ENCODE measurements at places on chromosomes 4 and X. TPM values are rescaled to one million over a fixed set of nuclear protein-coding genes. Genes with fewer than 3 reads are reported as not detected.

GRCh38 chrX:25019707-25020390 is 4.1 kb upstream of the ARX start:
- no peaks in the 10 kb centered on the region for H3K36me3 ChIP-seq
- no peak overlapping the region for H3K4me3 ChIP-seq
- no peak for DNase-seq
- H3K27ac ChIP-seq = no peak overlapping the region
- H3K27me3 ChIP-seq = peaks cover 74% of the 10 kb centered on the region
- peaks cover 19% of the 10 kb centered on the region for H3K4me1 ChIP-seq

- H3K4me1 ChIP-seq = peaks cover 4% of the 10 kb centered on the region
- H3K4me3 ChIP-seq = no peak overlapping the region
- no peaks in the 10 kb centered on the region for H3K27me3 ChIP-seq
- peaks cover 7% of the 10 kb centered on the region for H3K36me3 ChIP-seq
Measured at GRCh38 chrX:24874604-24875247, 141.0 kb downstream of the ARX start.

The SORBS2 gene
- not detected for total RNA-seq

DNA sequence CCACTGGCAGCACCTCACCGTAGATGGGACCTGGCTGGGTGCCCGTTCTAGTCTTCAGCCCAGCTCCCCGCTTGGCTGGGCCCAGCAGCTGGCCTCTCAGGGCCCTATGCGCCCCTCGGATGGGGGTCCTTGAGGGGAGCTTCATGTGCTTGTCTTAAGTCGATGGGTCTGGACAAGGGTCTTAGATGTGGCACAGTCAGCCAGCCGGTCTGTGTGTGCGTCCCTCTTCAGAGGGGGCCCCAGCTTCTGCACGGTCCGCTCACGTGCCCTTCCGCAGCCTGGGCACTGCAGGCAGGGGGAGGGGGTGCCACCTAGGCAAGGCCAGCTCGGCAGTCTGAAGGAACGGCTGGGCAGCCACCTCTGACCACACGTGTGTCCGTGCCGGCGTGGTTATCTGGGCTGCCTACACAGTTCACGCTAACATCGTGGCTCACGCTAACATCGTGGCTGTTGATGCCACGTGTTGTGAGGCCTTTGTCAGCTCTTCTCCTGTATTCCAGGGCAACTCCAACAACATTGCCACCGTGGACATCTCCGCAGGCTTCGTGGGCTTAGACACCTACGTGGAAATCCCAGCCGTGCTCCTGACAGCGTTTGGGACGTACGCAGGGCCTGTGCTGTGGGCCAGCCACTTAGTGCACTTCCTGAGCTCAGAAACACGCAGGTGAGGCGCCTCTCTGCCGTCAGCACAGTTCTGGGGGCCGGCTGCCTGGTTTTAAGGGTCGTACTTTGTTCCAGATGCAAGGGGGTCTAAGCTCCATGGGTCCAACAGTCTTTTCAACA is 34.5 kb downstream of the PIGG start:
- no peak overlapping the region for H3K4me3 ChIP-seq
- H3K4me1 ChIP-seq = no peaks in the 10 kb centered on the region
- H3K27me3 ChIP-seq = no peaks in the 10 kb centered on the region
- DNase-seq = no peak

DNA sequence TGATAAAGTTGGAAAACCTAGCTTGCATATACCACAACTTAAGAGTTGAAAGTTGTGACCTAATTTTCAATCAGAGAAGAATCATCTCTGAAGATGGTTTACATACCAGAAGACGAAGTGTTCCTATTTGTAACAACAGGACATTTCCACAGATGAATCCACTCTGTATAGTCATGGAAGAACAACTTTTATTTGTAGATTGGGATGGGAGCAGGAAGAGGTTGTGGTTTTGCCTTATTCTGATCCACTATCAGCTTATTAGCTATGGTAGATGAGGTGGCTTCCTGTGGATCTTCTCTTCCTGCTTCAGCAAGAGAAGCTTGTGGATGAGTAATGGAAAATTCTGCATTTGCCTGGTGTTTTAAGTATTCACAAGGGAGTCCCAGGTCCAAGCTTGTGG is 18.6 kb upstream of the SUPT20HL1 start:
- peaks cover 7% of the 10 kb centered on the region for H3K27me3 ChIP-seq
- no peak for DNase-seq
- no peak overlapping the region for H3K4me3 ChIP-seq

Measured in activated CD8-positive, alpha-beta T cell treated with anti-CD3 and anti-CD28 coated beads, Interleukin-2, amount 10 ng/mL, durations not matched to agents 7 days and 5 days (primary cell).